Dermis blood vessel endothelial cell (primary cell): ENCODE measurements at places on chromosomes 6 and 20. TPM values are rescaled to one million over a fixed set of nuclear protein-coding genes. Genes with fewer than 3 reads are reported as not detected.

DNA sequence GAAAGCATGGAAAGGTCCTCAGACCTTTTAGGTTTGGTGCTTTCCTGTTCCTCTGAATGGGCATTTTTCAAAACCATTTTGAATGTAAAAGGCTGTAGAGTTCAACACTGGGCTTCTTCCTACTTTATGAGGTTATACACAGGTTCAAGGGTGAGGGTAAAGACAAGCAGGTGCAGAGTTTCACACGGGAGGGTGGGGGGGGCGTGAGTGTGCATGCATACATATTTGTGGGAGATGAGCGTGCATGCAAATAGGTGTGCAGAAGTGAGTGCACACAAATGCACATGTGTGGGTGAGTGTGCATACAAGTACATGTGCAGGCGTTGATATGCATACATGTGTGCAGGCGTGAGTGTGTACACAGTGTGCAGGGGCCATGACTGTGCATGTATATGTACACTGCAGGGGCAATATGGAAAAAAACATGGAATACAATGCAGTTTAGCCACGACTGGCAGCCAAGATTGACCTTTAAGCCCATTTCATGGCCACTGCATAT lies 183.1 kb downstream of the GMPR start:
- DNase-seq, result no peak

The PAX1 gene
- not detected in 2 replicates for total RNA-seq

GRCh38 chr6:103819509-103819908 lies 1040.2 kb downstream of the HACE1 start:
- DNase-seq, result no peak

- peak; percentile 15 for DNase-seq
Measured at GRCh38 chr6:22764496-22764895, 195.1 kb downstream of the HDGFL1 start.

DNA sequence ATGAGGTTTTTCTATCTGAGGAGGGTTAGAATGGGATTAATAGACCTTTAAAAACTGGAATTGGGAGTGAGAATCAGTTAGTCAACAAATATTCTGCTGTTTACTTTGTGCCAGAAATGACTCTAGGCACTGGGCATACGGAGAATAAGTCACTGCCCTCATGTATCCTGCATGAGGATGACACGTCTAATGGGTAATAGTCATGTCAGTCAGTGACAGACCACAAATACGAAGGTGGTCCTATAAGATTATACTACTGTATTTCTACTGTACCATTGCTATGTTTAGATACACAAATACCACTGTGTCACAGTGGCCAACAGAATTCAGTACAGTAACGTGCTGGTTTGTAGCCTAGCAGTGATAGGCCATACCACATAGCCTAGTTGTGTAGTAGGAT lies 30.7 kb downstream of the ZFAND3 start:
- DNase-seq, result no peak

DNA sequence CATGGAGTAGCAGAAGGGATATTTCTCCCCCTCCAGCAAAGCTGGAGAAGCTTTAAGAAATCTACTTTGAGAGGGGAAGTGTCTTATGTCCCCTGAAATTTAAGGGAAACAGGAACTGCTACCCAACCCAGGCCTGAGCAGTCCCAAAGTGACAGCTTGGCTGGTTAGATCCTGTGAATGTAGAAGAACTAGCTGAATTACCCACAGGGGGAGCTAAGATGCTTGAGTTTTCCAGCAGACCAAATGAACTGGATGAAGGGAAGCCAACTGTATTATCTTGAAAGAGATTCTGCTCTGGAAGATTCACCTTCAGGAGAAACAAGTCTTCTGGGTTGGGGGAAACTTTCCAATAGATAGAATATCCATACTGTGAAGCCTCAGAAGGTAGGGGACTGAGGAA lies 303.3 kb upstream of the MMS22L start:
- DNase-seq, result no peak

DNA sequence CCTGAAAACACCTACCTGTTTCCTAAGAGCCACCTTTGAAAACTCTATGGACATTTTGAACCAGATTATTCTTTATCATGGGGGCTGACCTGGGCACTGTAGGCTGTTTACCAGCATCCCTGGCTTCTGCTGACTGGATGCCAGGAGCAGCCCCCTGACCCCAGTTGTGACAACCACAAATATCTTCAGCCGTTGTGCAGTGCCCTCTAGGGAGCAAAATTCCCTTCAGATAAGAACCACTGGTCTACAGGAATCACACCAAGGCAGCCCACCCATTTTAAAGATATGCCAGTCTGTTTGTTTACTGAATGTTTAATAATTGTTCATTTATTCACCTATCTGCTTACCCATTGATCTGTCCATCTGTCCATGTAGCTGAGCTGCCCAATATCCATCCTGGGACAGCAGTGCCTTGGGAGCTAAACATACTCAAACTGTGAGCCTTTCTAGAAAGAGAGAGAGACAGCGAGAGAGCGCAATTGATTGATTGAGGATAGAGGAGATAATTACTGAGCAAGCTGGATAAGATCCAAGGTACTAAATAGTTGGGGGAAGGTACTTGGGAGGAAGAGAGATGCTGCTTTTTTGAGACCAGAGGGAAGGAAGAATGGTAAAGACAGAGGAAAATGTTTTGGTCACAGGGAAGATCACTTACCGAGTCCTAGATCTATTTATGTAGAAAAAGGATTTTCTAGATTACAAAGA lies 276.8 kb downstream of the NRN1 start:
- no peak for DNase-seq

GRCh38 chr6:1622851-1623768 lies 13.4 kb downstream of the FOXC1 start:
- DNase-seq, result no peak

GRCh38 chr20:1440024-1440423 lies 26.6 kb downstream of the NSFL1C start:
- peak; percentile 61 for DNase-seq

DNA sequence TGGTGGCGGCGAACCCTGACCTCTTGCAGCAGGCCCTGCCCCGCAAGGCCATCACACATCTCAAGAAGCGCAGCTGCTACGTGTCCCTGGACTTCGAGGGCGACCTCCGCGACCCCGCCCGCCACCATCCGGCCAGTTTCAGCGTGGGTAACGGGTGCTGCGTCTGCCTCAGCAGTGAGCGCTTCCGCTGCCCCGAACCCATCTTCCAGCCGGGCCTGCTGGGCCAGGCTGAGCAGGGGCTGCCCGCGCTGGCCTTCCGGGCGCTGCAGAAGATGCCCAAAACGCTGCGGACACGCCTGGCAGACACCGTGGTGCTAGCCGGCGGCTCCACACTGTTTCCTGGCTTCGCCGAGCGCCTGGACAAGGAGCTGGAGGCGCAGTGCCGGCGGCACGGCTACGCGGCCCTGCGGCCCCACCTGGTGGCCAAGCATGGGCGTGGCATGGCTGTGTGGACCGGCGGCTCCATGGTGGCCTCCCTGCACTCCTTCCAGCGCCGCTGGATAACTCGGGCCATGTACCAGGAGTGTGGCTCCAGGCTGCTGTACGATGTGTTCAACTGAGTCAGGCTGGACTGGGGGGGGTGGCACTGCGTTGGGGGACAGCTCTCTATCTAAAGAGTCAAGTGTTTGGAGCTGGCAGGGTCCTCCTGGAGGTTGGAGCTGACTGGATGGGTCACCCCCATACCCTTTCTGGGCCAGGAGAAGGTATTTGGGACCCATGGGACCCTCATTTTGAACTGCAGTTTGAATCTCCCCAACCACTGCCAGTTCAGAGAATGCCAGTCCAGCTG lies 1.1 kb downstream of the ACTL10 start:
- DNase-seq, result peak; percentile 88

The FAM209B gene
- total RNA-seq, result 0.33 TPM in 1 of 2 replicates, not detected in the other

The TEAD3 gene
- 0.33 and 0.68 TPM in 2 replicates for total RNA-seq

- no peak for DNase-seq
Measured at GRCh38 chr20:22723659-22724058, 139.3 kb upstream of the FOXA2 start.

GRCh38 chr20:63116412-63117106 lies 99.4 kb downstream of the YTHDF1 start:
- peak; percentile 41 for DNase-seq

DNA sequence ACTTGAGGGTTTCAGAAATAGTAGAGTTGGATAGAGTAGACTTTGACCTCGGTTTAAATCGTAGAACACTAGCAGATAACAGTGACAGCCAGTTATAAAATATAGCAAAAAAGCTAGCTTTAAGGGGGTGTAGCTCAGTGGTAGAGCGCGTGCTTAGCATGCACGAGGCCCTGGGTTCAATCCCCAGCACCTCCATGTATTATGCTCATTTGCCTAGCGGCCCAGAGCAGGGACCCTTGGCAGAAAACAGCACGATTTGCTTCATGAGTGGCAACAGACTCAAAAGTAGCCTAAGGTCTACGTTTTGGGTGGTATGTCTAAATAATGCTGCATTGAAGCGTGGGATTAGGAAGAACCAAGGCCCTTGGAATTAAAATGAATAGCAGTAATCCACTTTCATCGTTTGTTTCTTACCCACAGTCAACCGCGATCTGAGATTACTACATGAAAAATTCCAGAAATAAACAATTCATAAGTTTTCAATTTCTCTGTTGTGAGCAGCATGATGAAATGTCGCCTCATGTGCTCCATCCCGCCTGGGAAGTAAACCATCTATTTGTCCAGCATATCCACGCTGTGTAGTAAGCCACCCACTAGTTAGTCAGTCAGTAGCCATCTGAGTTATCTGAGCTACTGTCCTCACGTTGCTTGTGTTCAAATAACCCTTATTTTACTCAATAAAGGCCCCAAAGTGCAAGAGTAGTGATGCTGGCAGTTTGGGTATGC lies 184.9 kb downstream of the GPX5 start:
- peak; percentile 28 for DNase-seq

DNA sequence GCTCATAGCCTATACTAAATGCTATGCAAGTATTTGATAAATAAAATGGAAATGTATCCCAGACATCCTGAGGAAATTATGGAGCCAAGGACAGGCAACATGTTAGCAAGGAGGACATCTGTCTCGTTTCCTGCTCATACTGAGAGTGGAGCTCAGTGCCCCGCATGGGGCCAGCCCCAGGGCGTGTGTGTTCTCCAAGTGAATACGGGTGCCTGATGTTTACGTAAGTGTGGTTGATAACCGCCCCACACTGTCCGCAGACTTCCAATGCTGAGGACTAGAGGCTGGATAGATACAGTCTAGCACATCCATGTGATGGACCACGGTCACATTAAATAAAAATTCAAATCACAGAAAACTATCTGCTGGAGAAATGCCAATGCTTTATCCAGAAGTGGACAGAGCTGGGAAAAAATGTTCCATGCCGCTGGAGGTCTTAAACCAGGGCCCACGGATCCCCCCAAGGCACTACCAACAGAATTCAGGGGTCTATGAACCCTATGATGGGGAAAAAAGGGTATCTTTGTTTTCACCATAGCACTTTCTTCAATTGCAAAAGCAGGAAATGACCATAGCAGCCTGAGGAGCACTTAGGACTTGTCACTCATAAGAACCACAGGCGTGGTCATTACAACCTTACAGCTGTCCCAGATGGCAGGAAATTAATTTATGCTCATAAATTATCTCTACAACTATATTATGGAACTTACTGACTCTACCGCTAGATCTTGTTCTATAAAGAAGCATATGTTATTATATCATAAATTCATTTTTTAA lies 24.9 kb downstream of the TGM2 start:
- peak; percentile 71 for DNase-seq

The AGER gene
- 0.74 and 0.85 TPM in 2 replicates for total RNA-seq

The TMEM244 gene
- not detected in 2 replicates for total RNA-seq

DNA sequence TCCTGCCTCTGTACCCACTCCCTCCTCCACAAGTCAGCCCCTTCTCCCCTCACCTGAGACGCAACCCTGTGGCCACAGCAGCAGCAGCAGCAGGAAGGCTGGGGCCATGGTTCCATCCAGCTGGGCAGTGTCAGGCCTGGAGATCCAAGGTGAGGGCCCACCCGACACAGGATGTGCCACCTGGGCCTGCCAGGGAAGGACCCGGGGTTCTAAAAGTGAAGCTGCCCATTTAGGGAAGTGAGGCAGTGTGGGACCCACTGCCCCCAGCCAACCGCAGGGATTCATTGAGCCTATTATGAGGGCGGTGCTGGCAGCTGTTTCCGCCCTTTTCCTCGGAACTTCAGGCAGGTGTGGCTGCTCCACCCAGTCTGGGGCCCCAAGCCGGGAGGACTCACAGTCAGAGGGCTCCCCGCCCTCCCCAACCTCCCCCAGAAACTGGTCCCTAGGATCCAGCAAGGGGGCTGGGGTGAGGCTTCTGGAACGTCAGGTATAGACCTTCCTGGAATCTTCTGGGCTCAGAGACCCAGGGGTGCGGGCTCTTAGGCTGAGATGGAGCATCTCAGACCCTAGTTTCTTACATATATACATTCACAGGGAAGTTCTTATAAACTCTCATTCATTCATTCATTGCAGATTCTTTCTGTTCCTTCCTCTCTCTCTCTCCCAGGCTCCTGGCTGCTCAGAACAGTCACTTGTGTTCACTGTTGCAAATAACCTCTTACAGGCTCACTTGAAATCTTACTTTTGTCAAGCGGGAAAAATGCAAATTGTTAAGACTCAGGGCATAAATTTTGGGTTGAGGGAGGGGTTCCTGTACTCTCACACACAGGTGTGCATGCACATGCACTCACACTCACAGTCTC lies at the start of gene TREML2:
TSS of gene TREML2 (minus strand) at position 249 of the 863 bp plus-strand sequence. CDS start at position 108, 141 bp downstream.
- no peak for DNase-seq

DNA sequence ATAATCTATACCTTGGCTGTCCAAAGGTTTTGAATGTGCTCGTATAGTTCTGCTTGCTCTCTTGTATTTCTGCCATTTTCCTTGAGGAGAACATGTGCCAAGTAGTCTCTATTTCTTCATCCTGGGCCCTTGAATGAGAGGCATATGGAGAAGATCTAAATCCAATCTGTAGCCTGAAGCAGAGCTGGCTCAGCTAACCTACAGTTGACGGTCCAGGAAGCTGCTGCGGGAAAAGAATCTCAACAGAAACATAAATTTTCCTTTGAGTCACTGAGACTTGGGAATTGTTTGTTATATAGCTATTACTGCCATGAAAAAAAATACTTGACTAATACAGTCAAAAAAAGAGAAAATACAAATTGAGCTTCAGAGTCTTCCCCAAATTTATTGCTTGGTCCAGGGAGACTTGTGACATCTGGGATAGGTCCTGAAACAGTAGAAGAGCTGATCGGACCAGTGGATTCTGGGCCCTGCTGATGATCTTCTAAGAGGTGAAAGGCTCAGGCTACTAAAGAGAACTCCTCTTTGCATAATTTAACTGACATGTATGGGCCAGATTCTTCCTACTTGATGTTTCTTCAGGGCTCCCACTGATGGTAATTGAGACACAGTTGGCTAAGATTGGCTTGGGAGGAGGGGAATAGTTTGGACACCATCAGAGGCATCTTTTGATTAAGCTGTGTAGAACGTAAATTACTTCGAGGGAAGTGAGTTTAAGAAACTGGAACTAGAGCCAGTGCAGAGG lies 29.9 kb upstream of the PLCB4 start:
- DNase-seq, result no peak

DNA sequence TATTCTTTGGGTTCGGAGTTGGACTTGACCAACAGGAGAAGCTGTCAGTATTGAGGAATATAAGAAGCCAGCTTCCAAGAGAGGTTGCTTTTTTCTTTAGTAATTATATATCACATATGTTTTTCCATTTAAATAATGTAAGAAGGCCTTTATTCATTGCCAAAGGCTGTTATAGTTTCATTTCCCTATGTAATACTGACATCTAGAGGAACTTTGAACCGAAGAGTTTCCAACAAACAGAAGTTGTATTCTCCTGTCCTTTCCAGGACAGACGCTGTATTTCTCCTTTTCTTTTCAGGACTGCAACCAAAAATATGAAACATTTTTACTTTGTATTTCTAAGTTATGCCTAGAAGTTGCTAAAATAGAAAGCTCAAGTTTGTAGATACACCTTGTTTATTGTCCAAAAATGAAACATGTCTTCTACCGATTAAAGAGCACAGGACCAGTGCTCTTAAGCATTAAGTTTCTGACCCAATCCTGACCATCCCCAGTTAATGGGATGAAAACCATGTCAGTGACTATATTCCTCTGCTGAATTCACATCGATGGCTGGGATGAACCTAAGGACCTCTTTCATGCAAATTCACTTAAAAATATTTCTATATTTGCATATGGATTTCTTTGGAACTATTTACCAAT lies 55.1 kb downstream of the MYLK4 start:
- DNase-seq, result peak; percentile 57
